Motor neuron (in vitro differentiated cells): ENCODE measurements at places on chromosomes 6 and 20. TPM values are rescaled to one million over a fixed set of nuclear protein-coding genes. Genes with fewer than 3 reads are reported as not detected.

GRCh38 chr6:106474466-106474865, 113.9 kb downstream of the CRYBG1 start:
- no peak for ATAC-seq

DNA sequence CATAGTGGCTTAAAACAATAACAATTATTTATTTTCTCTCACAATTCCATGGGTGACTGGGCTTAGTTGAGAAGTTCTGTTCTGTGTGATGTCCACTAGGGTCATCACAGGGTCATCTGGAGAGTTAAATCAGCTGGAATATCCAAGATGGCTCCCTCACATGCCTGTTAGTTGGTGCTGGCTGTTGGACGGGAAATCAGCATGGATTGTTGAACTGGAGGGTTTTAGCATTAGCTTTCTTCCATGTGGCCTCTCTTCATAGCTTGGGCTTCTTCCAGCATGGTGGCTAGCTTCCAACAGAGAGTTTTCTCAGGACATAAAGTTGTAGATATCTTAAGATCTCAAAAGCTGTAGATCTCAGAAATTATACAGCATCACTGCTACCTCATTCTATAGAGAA, 19.6 kb downstream of the MARCKS start:
- peak; percentile 51 for ATAC-seq

CFB gene
- total RNA-seq, result 25.8 and 52.7 TPM in 2 replicates

GRCh38 chr20:24764027-24764793, 184.9 kb upstream of the CST7 start:
- no peak for ATAC-seq

BTNL2 gene
- total RNA-seq, result not detected in 2 replicates

DNA sequence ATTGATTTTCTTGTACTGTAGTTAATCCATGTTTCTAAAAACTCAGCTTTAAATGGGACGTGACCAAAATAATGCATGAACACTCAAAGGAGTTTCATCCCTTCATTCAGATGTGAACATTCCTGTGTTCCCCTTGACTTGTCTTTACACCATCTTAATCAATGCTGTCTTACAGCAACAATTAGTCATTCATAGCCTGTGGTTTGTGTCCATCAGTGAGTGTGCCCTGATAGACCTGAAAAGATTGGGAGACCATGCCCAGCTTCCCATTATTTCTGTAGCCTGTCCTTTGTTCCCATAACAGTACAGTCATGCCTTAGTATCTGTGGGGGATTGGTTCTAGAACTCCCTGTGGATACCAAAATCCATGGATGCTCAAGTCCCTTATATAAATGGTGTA, 23.9 kb downstream of the NT5E start:
- no peak for ATAC-seq

LAMA5 gene
- 13.1 and 15.2 TPM in 2 replicates for total RNA-seq

GRCh38 chr20:13341737-13342393, 120.8 kb downstream of the ISM1 start:
- peak; percentile 55 for ATAC-seq

KIF6 gene
- total RNA-seq, result 1.0 and 2.4 TPM in 2 replicates

GRCh38 chr6:139964737-139965136, 590.3 kb upstream of the CITED2 start:
- no peak for ATAC-seq

DNA sequence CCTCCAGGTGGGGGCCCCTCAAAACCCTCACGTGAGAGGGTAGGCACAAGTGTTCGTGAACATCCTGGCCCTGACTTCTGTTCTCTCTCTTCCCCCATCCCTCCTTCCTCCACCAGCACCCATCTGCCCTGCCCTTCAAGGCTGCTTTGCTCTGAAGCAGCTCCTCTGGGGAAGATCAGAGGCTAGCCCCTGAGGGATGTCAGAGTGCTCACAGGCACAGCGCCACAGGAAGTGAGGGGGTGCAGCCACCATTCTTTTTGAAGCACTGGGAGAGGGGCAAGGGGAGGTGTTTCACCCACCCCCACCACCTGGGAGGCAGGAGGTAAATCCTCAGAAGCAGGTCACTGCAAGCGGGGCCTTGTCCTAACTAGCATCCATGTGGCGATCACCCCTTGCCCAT, 11.4 kb downstream of the MOCS1 start:
- ATAC-seq, result no peak

DNA sequence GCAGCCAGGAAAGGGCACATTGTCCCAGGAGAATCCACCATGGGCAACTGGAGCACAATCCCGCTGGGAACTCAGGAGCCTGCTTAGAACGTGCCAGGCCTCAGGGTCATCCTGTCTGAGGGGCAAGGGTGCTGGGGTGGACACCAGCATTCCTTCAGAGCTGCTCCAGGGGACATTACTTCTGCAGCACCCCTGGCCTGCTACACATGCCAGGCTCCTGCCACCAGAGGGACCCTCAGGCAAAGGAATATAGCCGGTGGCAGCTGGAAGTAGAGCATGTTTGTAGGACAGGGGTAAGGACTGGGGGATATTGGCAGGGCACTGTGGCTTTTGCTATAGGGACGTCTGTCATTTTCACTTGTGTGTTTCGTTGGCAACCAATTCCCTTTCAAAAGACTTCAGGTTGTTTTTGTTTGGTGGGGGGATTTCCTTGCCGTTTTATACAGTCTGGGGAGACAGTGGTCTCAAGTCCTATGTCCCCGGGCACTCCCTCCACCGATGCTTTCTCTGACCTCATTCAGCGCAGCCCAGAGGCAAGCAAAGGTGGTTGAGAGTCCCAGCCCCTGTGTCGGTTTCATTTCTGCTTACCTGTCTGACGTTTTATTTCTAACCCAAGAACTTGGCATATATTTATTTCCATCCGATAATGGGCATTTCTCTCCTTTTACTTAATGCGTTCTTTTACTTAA, 130.8 kb downstream of the JPH2 start:
- ATAC-seq, result peak; percentile 43

GRCh38 chr6:408148-408547, 16.6 kb downstream of the IRF4 start:
- no peak for ATAC-seq

- ATAC-seq, result no peak
Measured at GRCh38 chr6:56242346-56242745, 5.0 kb downstream of the COL21A1 start.

- ATAC-seq, result no peak
Measured at GRCh38 chr6:110999634-111000270, 17.9 kb downstream of the RPF2 start.

DNA sequence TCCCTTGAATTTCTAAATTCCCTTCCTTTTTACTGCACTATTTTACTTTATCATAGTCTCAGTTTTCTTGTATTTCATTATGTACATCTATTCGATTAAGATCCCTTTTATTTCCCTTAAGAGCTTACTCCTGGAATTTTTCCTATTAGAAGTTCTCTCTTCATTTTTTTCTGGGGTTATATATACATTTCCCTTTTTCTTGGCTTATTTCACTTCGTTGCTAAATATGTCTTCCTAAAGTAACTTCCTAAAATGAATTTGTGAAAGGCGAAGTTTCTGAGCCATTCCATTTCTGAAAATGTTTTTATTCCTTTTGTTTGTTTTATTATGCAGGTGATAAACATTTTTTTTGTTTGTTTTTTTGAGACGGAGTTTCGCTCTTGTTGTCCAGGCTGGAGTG, 5.9 kb upstream of the CD109 start:
- no peak for ATAC-seq

GRCh38 chr6:170068496-170068895, 222.4 kb downstream of the DLL1 start:
- ATAC-seq, result no peak

GRCh38 chr6:132365281-132365907, 35.9 kb downstream of the MOXD1 start:
- ATAC-seq, result no peak

GRCh38 chr6:21500314-21501020, 93.1 kb upstream of the SOX4 start:
- ATAC-seq, result peak; percentile 84

DNA sequence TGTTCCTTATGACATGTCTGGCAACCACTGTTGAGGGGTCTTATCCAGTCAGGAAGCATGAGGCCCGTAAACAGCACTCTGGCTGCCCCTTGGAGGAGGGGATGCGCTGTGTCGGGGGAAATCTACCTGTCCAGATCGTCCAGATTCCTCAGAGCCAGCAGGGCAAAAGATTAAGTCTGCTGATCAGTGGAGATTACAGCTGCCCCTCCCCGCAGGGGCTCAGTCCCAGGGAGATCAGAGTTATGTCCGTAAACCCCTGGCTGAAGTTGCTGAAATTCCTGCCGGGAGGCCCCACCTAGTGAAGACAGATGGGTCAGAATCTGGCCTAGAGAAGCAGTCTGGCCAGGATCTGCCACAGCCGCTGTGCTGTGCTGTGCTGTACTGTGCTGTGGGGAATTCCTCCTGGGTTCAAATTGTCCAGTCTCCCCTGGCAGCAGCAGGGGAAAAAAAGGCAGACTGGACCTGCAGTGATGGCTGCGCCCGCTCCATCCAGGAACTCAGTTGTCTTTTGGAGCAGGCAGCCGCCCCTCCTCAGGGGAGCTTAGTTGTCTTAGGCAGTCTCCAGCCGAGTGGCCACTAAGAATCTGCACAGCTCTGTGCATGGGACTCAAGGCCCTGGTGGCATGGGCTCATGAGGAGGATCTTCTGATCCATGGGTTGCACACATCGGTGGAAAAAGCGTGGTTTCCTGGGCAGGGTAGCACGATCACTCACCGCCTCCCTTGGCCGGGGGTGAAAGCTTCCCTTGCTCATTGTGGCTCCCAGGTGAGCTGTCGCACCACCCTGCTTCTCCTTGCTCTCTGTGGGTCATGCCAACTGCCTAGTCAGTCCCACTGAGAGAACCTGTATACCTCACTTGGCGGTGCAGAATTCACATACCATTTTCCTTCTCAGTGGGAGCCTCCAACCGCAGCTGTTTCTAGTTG, 1368.8 kb upstream of the ADGRB3 start:
- ATAC-seq, result no peak

DNA sequence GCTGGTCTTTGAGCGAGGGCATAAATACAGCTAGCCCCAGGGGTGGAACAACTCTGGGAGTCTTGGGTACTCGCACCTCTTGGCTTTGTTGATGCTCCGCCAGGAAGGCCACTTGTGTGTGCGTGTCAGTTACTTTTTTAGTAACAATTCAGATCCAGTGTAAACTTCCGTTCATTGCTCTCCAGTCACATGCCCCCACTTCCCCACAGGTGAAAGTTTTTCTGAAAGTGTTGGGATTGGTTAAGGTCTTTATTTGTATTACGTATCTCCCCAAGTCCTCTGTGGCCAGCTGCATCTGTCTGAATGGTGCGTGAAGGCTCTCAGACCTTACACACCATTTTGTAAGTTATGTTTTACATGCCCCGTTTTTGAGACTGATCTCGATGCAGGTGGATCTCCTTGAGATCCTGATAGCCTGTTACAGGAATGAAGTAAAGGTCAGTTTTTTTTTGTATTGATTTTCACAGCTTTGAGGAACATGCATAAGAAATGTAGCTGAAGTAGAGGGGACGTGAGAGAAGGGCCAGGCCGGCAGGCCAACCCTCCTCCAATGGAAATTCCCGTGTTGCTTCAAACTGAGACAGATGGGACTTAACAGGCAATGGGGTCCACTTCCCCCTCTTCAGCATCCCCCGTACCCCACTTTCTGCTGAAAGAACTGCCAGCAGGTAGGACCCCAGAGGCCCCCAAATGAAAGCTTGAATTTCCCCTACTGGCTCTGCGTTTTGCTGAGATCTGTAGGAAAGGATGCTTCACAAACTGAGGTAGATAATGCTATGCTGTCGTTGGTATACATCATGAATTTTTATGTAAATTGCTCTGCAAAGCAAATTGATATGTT, 19.2 kb downstream of the IRF4 start:
- ATAC-seq, result no peak

DNA sequence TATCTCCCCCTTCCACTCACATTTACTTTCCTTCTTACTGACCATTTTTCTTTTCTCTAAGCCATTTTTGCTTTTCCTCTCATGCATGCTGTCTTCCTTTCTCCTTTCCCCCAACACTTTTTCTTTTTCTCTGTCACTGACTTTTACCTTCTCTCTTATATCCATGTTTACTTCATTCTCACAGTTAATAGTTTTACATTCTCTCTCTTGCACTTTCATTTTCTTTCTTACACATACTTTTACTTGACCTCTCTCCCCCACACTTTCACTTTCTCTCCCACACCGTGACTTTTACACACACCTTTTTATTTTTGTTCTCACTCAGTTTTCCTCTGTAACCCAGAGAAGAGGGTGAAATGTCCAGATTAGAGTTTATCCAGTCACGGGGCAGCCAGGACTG, 636.3 kb downstream of the PTPRT start:
- no peak for ATAC-seq

DNA sequence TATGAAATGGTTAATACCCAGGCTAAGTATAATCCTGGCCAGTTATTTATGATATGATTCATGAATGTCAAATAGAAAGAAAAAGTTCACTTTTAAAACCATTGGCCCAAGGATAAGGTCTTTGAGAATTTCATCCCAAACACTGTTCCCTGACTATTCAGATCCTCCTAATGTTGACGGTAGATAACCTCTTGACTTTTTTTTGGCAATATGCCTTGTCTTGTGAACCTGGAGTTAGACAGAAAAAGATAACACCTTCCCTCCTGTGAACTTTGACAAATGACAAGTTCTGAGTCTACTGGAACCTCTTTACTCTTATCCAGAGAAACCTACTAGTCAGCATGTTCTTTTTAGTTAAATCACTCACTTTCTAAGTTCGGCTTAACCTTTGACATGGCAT, 166.8 kb upstream of the PREP start:
- ATAC-seq, result no peak

DNA sequence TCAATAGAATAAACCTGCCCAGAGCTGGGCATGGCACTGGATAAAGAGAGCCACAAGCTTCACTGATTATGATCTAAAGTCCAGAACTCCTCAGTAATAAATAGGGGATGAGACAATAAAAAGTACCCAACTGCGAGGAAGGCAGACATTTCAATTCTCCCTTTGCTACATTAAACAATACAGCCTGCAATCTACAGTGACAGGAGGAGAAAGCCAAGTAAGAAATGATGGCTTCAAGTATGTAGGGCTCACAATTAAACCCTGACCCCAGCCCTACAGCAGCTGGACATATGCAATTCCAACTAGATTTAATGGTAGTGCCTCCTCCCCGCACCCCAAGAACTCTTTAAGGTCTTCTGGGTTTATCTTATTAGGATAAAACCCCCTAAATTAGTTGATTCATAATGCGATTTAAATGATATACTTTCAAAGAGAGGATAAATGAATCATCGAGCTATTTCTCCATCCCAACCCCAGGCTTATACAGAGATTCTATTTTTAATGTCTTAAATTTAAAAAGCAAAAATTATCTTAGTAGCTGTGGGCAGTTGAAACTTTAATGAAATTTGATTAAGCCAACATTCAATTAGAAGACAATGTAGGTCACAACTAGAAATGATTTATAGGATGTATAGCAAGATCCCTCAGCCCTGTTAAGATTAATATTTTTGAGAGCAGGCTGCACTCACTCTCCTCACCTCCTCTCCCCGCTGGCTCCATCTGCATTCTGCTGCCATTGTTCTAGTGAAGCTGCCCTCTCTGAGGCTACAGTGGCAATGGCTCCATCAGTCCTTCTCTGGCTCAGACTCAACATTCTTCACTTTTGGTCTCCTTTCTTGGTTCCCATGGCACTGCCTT, 57.1 kb downstream of the OGFRL1 start:
- ATAC-seq, result no peak

DNA sequence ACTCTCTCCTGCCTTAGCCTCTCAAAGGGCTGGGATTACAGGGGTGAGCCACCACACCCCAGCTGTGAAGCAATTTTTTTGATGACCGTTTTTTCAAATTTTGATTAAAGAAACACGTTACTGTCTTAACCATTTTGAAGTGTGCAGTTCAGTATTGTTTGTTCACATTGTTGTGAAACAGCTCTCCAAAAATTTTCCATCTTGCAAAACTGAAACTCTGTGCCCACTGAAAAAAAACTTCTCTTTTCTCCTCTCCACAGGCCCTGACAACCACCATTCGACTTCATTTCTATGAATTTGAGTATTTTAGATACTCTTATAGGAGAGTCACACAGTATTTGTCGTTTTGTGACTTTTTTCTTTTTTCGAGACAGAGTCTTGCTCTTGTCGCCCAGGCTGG, 53.9 kb downstream of the ECT2L start:
- ATAC-seq, result no peak

TNF gene
- 0.09 and 0.17 TPM in 2 replicates for total RNA-seq
